Stimulated activated CD8-positive, alpha-beta memory T cell treated with anti-CD3 and anti-CD28 coated beads, Interleukin-2, amount 100 ng/mL, for 1 hour (primary cell): ENCODE measurements at places on chromosomes 16 and 17.

DNA sequence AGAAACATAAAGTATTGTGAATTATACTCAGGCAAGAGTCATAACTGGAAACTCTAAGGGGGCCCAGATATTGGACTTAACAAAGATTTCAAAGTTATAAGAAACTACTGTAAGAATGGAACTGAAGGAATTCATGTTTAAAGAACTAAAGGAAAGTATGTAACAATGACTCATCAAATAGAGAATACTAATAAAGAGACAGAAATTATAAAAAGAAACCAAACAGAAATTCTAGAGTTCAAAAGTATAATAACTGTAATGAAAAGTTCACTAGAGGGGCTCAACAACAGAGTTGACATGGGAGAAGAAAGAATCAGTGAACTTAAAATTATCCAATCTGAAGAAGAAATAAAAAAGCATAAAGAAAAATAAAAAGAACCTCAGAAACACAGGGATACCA, 55.4 kb downstream of the ADCY9 start:
- no peak for DNase-seq

- no peak for DNase-seq
Observed at GRCh38 chr16:50093607-50094539, 28.1 kb downstream of the HEATR3 start.

DNA sequence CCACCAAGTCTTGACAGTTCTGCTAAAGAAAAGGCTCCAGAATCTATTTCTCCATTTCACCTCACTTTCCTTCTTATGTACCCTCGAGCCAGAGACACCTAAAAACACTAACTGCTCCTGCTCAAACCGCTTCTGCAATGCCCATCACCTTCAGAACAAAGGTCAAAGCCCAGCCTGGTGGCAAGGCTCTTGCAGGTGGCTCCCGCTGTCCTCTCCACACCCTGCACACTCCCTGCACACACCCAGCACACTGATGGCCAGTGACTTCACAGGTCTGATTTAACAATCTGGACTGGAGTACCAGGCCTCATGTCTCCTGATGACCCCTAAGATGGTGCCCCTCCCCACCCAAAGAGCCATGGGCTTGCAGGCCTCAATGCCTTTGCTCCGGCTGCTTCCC, 9.8 kb upstream of the C17orf113 start:
- DNase-seq = no peak

DNA sequence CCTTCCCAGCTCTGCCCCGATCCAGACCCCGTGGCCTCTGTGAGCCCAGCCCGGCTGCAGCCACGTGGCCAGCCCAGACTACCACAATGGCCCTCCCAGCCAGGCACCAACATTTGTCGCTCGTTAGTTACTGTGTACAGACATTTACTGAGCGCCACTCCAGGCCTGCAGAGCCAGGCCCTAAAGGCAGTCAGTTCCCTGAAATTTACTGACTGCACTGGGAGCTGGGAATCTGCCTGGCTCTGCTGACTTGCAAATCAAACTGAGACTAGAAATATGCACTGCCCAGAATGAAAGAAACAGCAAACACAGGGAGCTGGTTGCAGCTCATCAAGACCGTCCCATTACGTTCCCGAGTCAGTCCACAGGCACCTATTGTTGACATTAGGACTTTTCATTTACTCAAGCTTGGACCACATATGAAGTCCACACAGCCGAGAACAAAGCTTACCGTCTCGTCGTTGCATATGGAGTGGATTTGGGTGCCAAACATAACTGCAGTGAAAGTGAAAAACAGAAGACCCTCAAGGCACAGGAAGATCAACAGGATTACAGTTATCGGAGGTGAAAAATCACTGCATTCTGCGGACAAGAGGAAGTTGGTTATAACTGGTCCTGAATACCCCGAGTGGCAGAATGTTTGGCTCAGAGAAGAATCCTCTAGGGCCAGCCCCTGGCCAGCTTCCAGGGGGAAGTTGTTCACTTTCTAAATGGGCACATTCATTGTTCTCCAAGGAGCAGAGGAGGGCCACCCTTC, 34.5 kb downstream of the ZDHHC7 start:
- no peak for DNase-seq

- no peak for DNase-seq
Observed at GRCh38 chr17:8708025-8708461, 36.6 kb downstream of the CCDC42 start.

GRCh38 chr16:15857724-15858560, 1.1 kb upstream of the MYH11 start:
- DNase-seq = no peak

GRCh38 chr17:74972973-74973328, 392 bp upstream of the HID1 start:
- DNase-seq = no peak

GRCh38 chr17:77196251-77196650, 55.5 kb downstream of the SEC14L1 start:
- no peak for DNase-seq

GRCh38 chr16:29699324-29700219, 20.6 kb downstream of the QPRT start:
- no peak for DNase-seq

GRCh38 chr17:3008336-3009288, 54.8 kb downstream of the OR1D5 start:
- DNase-seq = no peak

DNA sequence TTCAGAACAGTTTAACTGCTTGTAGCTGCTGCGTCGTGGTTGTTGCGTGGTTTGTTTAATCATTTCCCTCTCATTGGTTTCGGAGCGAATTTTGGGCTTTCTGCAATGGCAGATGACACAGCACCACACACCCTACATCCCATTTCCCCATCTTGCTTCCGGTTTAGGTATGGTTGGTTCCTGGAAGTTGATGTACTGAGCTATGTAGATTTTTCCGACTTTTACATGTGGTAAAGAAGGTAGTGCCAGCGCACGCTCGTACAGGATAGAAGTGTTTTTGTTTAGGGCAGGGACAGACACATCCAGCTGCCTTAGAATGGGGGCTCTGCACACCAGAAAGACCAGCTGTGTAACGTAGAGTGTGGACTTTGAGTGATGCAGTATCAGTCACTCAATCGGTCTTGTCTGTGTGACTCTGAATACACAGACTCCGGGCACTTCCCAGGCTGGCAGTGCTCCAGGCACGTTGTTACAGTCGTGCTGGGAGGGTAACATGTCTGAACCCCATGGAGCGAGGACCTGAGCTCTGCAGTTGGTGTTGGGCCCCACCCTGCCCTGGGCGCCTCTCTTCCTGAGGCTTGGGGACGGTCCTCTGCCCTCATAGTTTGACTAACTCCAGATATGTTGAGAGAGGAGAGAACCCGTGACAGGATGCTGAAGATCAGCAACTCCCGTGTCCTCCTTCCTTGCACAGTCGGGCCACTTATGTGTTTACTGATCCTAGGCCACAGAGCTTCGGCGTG, 172.0 kb upstream of the CHMP6 start:
- DNase-seq = no peak

DNA sequence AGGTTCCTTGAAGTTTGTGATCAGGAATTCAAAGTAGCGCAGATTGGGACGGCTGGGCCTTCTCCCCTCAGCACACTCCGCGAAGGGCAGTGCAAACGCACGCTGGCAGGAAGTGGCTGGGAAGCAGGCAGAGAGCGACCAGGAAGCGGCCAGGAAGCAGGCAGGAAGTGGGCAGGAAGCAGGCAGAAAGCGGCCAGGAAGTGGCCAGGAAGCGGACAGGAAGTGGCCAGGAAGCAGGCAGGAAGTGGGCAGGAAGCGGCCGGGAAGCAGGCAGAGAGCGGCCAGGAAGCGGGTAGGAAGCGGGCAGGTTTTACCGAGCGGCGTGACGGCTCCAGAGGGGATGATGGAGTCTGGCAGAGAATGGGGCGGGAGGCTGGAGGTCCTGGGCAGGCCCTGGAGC, 3.2 kb downstream of the DPEP1 start:
- DNase-seq = no peak

DNA sequence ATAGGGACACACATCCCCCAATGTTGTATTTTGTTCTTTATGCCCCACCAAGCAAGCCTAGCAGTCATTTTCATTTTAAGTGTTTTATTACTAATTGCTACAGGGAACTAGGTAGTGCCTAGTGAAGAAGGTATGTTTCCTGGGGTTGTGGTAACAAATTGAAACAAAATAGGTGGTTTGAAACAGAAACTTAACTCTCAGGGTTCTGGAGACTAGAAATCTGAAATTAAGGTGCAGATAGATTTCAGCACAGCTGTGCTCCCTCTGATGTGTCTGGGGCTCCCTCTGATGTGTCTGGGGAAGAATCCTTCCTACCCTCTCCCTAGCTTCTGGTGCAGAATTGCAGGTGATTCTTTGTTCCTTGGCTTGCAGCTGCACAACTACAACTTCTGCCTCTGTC, 390.1 kb downstream of the ZFHX3 start:
- no peak for DNase-seq

DNA sequence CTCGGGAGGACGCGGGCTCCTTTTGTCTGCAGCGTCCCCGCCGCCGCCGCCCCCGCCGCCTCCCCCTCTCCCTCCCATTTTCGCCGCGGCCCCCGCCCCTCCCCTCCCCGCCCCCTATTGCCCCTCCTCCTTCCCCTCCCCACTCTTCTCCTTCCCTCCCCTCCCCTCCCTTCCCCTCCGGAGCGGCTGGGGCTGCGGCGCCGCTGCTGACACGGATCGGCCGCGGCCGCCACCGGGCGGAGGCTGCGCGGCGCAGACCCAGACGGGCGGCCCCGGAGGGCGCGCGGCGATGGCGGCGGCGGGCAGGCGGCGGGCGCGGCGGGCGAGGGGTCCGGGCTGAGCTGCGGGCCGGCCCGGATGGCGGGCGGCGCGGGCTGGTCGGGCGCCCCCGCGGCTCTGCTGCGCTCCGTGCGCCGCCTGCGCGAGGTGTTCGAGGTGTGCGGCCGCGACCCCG, at the start of gene RAB11FIP4:
Gene RAB11FIP4, plus strand, starts transcription at position 180 of the 454 bp plus-strand sequence. Its CDS starts 178 bp downstream, at position 358.
- no peak for DNase-seq
